ENCODE measurements at places on chromosomes 3 and 15.

GRCh38 chr3:82561784-82562183 is 800.3 kb upstream of the GBE1 start:
- DNase-seq: no peak

DNA sequence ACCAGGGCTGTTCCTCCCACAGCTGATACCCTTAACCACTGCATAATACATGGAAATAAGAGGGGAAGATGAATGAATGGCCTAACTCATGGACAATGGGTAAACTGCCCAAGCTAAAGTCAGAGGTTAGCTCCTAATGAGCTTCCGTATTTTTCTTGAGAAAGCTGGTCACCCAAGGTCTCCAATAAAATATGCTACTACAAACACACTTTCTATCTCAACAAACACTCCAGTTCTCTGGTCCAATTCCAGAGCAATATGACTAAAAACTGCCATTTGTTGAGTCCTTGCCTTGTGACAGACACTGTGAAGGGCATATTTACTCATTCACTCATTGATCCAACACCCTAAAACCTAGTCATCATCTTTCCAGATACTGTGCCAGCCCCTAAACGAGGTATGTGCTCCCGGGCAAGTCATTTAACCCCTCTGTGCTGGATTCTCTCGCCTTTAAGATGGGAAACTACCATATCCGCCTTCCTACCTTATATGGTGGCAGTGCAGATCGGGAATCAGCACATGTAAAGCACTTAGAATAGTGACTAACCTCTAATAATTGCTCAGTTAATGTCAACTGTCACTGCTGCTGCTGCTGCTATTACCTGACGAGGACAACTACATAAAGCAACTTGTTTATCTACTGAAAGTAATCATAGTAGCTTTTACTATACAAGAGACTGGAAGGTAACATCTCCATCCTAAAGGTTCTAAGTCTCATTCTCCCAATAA is 89.1 kb downstream of the XXYLT1 start:
- no peak for DNase-seq

- DNase-seq: no peak
Observed at GRCh38 chr15:67091071-67091979, 25.9 kb downstream of the SMAD3 start.

- no peak for DNase-seq
Observed at GRCh38 chr3:161069511-161070251, 35.5 kb downstream of the B3GALNT1 start.

DNA sequence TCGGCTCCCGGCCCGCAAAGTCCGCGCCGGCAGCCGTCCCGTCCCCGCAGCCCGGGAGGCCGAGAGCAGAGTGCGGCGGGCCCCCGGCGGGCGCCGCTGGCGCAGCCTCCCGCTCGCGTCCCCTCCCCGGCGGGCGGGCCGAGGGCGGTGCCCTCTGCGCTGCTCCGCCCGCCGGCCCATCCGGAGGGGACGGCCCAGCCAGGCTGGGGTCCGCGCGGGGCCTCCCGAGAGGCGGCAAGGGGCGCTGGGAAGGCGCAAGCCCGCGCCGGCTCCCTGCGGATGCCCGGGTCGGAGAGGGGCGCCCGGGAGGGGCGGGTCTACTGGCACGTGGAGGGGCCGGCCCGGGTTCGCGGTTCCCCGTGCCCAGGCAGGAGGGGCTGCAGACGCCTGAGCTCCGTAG is at the start of the genes CLCN2 and POLR2H:
TSS of gene CLCN2 (minus strand) at position 74 of the 400 bp plus-strand sequence. CDS start 126 bp downstream, outside the sequence.
TSS of gene POLR2H (plus strand) at position 179 of the 400 bp plus-strand sequence. CDS start 1,783 bp downstream, outside the sequence.
- peak; percentile 34 for DNase-seq

GRCh38 chr3:23493889-23494288 is 290.8 kb downstream of the UBE2E2 start:
- DNase-seq: no peak

- no peak for DNase-seq
Observed at GRCh38 chr3:72448858-72449257, 399.4 kb downstream of the SHQ1 start.

GRCh38 chr15:37094915-37095711 is 5.2 kb downstream of the MEIS2 start:
- no peak for DNase-seq

DNA sequence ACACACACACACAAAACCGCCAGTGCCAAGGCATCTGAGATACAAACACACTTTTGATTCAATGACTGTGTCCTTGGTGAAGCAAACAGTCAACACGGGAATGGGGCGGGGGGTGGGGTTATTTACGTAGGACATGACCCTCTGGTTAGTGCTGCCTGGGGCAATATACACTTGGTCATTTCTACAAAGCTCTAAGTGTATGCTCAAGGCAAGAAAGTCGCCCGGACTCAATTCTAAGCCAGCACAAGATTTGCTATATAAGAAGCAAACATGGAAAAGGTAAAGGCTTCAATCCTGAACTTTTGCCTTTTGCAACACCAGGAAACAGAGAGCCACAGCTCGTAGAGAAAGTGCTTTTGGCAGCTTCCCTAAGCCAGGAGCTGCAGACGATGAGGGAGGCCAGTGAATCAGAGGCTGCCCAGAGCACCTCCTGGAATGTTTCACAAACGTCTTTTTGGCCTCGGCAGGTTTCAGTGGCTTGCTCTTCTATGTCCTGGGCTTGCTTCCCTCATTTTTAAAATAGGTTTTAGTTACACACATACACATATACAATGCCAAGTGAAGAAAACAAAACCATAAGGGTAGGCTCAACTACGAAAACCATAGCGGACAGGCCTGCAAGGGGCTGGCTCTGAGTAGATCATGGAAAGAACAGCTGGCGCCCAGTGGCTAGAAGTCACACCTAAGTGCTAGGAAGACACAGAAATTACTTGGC is 73.6 kb downstream of the TM4SF4 start:
- DNase-seq: no peak

DNA sequence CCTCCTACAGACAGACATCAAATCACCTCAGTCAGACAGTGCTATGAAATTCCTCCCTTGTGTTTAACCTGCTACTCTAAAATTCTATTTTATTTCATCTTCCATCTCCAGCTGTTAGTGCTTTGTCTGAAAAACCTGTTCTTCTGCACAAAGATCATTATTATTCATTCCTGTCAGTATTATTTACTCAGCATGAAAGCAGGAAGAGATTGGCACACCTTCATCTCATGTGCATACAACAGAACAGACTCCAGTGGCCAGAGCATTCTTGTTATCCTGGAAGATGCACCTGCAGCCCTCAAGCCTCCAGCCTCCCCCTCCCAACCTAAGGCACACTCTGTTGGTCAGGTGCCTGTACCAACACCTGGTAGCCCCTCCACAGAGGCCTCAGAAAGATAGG is 1.8 kb upstream of the ROPN1B start:
- DNase-seq: no peak
